ENCODE measurements at places on chromosomes 2 and 18.

DNA sequence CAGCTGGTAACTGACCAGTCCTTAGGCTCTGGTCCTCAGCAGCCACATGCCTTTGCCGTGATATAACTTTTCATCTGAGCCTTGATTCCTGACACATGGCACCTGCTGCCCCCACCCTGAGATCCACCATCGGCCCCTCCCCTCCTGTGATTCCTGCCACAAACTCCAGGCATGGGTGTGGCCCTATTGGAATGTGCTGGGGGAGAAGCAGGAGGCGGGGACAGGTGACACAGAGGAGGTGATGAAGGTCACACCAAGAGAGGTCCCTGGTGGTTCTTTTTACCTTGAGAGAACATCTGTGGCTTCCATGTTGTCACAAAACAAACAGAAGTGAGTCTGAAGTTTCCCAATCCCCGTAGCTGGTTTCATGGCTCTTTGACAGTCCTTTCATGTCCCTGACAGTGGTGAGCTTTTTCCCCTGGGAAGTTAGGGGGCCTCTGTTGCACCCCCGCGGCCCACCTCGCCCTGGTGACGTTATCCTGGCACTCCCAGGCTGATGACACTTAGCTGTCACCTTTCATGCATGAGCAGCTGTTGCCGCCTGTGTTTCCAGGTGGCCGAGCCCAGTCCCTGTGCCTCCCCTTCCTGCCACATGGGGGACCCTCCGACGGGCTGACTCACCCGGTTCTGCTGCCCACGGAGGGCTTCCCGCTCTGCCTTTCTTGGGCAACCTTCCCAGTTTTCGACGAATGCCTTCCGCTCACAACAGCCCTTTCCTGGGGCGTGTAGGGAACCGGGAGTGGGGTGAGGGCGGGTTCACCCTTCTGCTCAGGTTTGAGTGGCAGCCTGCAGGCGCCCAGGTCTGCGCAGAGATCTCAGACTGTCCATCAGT lies 66.3 kb upstream of the GLI2 start:
- no peak for DNase-seq

DNA sequence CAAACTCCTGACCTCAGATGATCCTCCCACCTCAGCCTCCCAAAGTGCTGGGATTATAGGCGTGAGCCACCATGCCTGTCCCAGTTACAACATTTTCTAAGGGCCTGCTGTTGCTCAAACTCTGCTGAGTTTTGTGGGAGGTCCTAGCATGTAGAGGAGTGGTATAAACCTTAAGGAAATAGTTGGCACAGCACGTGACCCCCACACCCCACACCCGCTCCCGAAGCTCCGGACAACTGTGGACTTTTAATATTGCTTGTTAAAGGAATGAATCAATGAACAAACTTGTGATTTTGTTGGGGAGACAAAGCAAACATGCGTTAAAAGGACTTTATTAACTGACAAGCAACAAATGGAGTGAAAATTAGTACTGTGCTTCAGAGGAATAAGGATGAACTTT lies 137.8 kb upstream of the GATA6 start:
- no peak for DNase-seq

DNA sequence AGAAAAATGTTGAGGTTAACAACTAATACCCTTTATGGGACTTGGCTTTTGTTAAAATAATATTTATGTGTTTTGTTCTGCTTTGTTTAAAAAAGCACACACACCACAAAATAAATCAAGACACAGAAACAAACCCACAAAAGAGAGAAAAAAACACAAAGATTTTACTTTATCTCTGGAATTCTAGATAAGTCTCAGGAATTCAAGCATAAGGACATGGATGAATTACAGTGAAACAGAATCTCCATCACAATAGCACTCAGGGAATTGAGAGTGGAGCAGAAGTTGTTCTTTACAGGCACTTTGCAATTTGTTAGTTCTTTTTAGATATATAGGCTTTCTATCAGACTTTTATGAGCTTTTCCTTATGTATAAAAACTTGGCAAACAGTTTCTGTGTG lies 360.9 kb upstream of the ZC3H15 start:
- DNase-seq: no peak

DNA sequence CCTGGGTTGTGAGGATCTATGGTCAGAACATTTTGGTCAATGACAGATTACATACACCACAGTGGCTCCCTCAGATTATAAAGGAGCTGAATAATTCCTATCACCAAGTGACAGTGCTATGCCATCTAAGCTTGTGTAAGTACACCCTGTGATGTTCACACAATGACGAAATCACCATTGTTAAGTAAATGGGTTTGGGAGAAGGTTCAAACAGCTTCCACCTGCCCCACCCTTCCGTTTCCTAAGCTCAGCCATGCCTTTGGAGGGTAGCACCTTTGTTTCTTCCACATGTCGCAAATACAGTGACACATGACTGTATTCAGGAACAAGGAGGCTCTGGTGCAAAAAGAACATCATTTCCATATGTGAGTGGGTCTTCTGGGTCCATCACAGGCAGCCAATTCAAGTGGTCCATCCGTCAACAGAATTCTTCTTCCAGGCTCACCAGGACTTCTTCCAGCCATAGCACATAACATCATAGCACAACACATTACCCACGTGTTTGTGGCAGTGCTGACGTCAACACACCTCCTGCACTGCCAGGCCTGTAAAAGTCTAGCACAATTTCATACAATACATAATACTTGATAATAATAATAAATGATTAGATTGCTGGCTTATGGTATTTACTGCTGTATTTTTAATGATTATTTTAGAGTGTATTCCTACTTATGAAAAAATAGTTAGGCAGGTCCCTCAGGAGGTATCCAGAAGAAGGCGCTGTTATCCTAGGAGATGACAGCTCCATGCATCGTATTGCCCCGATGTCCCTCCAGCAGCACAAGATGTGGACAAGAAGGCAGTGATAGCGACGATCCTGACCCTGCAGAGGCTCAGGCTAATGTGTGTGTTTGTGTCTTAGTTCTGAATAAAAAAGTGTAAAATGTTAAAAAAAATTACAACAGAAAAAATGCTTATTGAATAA lies 264.8 kb downstream of the ANAPC1 start:
- no peak for DNase-seq

- DNase-seq: no peak
Measured at GRCh38 chr2:119158563-119159347, at the start of gene C1QL2. Gene C1QL2, minus strand, starts transcription at chr2:119158751. Its CDS starts 482 bp downstream, at chr2:119158269.

DNA sequence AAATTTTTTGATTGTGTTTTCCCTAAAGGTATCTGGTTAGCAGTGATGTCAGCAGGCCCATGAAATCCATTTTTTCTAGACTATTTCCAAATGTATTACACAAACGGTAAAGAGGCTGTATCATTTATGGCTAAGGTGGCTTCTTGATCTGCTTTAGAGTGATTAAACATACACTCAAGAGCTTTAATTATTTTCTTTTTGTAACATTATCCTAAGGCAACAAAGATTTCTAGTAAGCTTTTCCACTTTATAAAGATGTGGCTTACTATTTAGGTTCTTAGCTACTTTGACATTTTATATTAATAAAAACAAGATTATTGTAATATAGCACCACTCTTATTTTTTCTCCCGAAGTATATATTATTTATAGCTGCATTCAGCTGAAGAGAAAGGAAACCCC lies 16.5 kb downstream of the MFF start:
- DNase-seq: no peak

DNA sequence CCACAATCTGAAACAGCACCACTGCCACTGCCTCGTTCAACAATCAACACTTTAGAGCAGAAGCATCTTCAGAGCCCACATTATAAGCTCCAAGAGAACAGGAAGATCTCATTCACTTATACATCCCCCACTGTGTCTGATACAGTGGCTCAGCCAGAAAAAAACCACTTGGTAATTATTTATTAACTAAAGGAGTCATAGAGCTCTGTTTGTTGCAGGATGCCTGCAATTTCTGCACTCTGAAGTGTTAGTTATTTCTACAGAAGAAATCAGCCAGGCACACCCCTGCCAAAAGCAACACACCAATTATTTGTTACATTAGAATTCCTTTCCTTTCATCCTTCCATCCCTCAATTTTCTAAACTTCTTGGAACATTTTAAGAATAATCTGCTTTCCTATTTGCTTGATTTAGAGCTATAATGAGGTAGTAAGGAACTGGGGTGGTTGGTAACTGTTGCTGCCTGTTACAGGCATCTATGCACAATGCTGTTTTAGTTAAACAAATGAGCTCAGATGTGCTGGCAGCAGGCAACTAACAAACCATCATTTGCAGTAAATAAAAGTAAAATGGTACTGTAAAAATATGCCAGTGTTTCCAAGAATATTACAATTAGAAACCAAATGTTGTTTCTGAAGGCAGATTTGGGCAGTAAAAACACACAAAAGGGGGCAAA lies 59.9 kb downstream of the DYM start:
- DNase-seq: no peak

DNA sequence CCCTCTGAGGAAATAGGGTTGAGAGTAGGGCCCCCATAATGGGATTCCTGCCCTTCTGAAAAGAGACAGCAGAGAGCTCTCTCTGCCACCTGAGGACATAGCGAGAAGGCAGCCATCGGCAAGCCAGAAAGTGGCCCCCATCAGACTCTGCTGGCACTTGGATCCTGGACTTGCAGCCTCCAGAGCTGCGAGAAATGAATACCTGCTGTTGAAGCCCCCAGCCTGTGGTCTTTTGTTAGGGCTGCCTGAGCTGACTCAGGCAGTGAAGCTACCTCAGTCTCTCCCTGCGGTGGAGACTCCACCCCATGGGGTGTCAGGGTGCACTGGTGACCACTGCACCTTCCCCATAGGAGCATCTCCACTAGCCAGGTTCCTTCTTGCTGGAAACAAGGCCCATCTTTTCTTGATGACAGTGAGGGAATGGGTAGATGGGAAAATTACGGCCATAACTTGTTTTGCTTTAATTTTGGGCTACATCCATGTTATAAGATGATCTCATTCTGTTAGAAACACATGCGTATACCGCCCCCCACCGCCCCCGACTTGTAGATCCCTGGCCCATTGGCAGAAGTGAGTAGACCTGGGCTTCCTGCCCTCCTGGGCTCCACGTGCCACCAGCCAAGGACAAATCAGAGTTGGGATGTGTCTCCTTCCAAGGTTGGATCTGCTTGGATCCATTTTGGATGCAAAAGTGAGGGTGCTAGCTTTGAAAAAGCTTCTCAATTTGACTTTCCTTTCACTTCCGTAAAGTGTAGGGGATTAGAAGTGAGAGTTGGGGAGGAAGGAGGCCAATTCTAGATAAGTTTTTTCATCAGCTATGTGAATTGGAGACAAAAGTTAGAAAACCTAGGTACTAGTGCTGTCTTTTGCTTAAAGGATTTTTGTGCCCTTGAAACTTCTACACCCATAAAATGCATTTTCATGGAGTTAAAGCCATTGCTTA lies 42.9 kb downstream of the NCK2 start:
- DNase-seq: peak; percentile 85

DNA sequence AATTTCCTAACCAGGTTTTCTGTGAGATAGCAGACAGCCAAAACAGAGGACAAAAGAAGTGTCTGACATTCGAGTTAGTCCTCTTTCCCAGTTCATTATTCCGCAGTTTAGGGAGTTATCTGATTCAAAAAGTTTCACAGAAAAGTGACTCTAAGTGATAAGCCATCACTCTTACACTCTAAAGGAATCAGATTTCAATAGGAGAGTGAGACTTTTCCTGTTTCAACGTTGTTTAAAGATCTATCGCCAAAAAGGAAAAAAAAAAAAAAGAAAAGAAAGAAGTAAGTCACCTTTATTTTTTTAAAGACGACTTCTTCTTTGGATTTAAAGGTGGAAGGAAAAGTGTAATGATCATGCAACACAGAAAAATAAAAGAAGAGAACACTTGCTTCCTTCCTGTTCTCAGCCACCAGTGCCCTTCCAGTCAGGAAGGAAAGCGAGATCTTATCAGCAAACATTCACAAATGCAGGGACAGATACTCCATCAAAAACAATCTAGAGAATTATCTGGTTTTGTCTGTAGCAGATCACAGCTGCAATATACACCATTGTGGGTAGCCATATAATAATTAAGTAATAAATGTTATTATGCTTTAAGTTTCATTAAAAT lies 49.8 kb downstream of the TFPI start:
- DNase-seq: no peak

DNA sequence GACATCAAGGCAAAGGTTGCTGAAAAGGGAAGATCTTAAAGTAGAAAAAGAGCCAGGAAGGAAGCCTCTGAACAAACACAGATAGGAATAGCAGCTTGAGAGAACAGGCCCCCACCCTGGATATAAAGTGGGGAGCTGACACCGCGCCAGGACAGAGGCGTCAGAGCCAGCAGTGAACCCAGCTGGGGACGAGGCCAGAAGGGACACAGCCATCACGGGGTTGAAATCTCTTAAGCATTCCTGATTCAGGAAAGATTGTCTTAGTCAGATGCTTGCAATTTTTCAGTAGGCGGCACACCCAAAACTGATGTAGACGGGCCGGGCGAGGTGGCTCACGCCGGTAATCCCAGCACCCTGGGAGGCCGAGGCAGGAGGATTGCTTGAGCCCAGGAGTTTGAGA lies 93.8 kb upstream of the PHLPP1 start:
- DNase-seq: no peak

- DNase-seq: no peak
Measured at GRCh38 chr18:25077038-25077943, 274.7 kb downstream of the ZNF521 start.

- DNase-seq: no peak
Measured at GRCh38 chr2:26971911-26972786, 1.7 kb downstream of the MAPRE3 start.

- no peak for DNase-seq
Measured at GRCh38 chr18:33128581-33128980, 311.9 kb downstream of the CCDC178 start.

- DNase-seq: no peak
Measured at GRCh38 chr2:240501531-240501991, 56.2 kb downstream of the ANKMY1 start.

DNA sequence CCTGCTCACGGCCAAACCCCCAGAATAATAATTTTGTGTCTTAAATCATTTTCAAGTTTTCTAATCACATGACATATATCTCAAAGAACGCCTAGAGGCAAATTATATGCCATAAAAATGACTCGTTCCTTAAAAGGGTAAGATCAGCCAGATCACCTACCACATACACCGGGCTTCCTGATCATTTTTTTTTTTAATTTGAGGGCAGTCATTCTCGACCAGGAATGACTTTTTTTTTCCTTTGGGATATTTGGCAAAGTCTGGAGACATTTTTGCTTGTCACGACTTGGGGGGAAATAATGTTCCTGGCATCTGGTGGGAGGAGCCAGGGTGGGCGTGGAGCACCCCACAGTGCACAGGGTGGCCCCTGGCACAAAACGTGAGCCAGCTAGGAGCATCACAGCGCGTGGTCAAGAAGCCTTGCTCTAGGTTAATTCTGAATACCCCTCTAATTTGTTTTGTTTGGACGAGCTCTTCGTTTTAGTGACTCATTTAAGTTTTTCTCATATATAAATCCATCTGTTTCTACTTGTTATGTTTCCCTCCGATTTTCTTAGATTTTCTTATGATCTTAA lies 94.9 kb downstream of the TWIST2 start:
- no peak for DNase-seq
